Activated T-cell treated with anti-CD3 and anti-CD28 coated beads for 1 hour (primary cell): ENCODE measurements at places on chromosomes 13 and 19.

- DNase-seq, result no peak
Observed at GRCh38 chr13:30743319-30744055, 8.1 kb downstream of the ALOX5AP start.

DNA sequence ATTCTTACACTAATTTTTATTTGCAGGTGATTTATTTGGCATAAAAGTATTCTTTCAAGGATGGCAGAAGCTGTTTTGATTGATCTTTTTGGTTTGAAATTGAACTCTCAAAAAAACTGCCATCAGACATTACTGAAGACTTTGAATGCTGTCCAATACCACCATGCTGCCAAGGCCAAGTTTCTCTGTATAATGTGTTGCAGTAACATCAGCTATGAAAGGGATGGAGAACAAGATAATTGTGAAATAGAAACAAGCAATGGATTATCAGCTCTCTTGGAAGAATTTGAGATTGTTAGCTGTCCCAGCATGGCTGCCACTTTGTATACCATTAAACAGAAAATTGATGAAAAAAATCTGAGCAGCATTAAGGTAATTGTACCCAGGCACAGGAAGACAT is 1.2 kb downstream of the LACC1 start:
- DNase-seq, result no peak

- no peak for DNase-seq
Observed at GRCh38 chr13:77443511-77443910, 92.0 kb upstream of the SCEL start.

- no peak for DNase-seq
Observed at GRCh38 chr13:108060111-108060510, 155.2 kb downstream of the LIG4 start.

DNA sequence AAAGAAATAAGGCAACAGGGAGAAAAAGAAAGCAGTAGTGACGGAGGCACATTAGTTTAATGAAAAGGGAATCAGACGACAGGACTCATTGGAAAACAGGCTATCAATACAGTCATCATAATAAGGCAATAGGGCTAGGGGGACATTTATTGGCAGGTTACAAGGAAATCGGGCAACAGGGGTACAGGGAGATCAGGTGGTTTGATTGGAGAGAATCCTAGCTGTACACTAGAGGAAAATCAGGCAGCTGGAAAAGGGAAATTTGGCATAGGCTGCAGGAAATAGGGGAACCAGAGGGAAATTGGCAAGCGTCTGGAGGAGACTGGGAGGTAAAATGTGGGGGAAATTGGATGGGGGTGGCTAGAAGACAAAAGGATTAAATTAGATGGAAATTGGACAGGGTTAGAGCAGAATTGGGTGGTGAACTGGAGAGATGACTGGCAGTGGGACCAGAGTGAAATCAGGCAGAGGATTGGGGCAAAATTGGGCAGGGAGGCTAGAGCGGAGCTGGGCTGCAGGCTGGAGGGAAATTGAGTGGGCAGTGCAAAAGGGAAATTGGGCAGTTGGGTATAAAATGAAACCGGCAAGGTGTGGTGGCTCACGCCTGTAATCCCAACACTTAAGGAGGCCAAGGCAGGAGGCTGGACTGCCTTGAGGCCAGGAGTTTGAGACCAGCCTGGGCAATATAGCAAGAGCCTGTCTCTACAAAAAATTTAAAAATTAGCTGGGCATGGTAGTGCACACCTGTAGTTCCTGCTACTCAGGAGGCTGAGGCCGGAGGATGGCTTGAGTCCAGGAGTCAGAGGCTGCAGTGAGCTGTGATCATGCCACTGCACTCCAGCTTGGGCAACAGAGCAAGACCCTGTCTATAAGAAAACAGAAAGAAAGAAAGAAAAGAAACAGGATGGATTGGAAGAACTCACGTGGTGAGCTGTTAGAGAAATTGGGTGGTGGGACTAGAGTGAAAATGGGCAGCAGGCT is 7.4 kb downstream of the LRFN3 start:
- DNase-seq, result no peak

DNA sequence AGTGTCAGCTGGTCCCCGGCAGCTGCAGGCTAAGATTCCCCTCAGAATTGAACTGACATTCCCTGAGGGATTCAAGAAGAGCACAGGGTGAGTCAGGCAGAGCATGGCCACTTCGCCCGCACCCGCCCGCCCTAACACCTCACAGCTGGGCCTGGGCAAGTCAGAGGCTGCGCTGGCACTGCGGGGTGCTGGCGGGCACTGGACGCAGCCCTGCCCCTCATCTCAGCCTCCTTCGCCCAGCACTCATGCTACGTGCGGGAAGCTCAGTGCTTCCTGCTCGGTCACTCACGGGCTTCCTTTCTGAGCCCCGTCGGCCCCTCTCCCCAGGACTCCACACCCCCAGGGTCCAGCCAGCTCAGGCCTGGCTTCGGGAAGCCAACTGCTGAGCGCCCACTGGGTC is 56.9 kb downstream of the MLLT1 start:
- no peak for DNase-seq

DNA sequence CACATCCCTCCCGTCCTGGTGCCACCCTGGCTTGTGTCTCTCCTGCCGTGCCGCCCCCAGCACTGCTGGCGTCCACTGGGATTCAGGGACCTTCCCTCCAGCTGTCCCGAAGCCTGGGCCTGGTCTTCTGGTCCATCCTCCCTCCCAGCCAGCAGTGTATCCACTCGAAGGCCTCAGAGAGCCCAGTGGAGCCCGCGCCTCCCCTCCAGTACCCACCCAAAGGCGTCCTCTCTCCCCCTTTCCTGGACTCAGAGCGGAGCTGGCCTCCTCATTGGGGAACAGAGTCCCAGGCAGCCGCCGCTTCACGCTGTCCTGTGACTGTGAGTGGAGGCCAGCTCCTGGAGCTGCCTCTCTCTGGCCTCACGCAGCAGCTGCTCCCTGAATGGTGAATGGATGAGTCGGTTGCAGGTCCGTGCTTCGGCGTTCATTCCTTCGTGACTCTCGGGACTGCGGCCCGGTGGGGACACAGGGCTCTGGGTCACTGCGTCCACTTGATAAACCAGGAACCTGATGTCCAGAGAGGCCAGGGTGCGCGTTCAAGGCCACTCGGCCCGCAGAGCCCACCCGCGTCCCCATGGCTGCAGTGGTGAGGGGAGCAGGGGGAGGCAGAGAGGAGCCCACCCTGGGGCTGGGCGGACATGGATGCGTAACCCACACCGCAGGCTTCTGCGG is 12.1 kb downstream of the ONECUT3 start:
- DNase-seq, result no peak

DNA sequence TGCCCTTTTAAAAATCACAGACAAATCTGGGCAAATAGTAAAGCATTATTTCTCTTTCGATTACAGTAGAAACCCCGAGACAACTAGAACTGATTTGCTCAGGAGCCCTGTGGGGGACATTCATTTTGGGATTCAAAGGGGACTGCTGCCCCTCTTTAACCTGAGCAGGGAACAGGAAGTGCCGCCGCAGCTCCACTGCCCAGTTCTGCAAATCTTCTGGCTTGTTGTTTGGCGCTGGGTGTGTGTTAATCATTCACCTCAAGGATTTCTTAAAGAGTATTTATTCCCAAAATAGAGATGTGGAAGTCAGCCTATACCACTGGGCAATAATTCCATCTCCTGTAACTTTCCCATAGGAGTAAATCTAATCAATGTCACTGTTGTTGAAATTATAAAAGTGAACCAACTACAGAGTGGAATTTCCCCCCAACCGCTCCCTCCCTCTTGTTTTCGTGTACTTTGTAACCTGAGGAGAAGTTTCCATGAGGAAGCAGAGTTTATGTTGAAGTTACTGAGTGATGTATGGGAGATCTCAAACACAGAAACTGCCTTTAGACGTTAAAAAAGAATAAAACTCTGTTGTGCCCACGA is 515.8 kb downstream of the KLF12 start:
- DNase-seq, result no peak

GRCh38 chr13:69959046-69959445 is 148.6 kb upstream of the ATXN8OS start:
- no peak for DNase-seq

- no peak for DNase-seq
Observed at GRCh38 chr19:46366620-46367292, 19.9 kb downstream of the PPP5C start.

- DNase-seq, result no peak
Observed at GRCh38 chr13:23705583-23705982, 135.4 kb downstream of the TNFRSF19 start.

GRCh38 chr19:56900573-56901097 is 60.1 kb upstream of the PEG3 start:
- DNase-seq, result no peak

- DNase-seq, result no peak
Observed at GRCh38 chr13:90866006-90866405, 481.5 kb upstream of the MIR17HG start.

- no peak for DNase-seq
Observed at GRCh38 chr19:48499316-48500090, 12.1 kb downstream of the LMTK3 start.

- DNase-seq, result no peak
Observed at GRCh38 chr13:48571126-48571913, 38.4 kb upstream of the RCBTB2 start.

DNA sequence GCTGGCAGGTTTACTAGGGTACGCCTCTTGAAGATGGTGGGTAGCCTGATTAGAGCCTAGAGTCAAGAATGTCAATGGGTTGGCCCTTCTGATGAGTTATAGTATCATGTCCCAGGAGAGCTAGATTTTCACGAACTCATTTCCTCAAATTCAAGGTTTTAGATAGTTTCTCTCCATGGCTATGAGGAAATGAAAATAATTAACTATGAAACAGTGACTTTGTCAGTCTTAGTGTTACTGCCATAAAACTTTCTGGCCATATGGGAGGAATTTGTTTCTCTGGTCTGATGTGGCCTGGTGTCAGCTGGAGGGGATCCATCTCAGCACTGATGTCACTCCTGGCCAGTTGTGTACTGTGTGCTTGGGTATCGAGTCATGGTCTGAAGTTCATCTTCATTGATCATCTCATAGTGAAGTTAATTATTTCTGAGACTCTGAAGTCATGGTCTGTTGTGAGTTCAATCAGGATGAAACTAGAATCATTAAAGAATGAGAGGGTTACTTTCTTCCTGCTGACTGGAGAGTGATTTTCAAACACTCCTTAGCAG is 49.4 kb upstream of the TNFSF11 start:
- no peak for DNase-seq
